ENCODE measurements at places on chromosomes 2 and 18.
A peak's percentile ranks its signal among the peaks of the same experiment; 100 is the strongest.

- DNase-seq: no peak
These were observed 34.1 kb upstream of the REEP1 start for GRCh38 chr2:86371527-86371926.

DNA sequence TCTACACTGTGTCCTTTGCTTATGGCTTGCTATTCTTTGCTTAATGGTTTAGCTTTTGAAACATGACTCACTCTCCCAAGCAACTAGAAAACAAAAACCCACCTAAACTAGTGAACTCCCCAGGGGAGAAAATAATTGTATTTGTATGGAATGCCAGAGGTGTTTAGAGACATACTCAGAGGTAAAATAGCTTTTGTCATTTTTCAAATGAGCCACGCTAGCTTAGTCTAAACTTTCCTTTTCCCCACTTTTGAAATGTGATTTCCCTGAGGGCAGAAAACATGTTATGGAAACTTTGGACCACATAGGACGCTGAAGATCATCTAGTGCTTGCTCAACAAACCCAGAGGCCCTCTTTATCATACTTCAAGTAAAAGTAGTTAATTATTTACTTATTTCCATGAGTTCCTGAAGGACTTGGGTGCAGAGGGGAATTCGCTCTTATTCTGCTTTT is 16.5 kb upstream of the CYTIP start:
- DNase-seq: no peak

DNA sequence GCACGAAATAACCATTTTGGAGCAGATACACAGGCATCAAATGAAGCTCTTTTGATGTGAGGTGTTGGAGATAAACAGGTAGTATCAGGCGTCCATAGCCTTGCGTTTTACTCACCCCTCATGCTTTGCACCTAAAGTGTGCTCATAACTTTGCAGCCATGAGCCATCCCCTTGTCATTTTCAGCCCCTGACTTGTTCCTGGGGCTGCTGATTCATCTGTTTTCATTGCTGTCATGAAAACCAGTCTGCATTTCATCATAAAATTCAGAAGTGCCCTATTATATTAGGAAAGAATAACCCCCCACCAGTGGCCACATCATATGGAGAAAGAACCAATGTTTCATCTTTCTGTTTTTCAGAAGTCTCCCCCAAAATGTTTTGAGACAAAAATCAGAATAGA is 329.7 kb upstream of the NRP2 start:
- no peak for DNase-seq

- no peak for DNase-seq
These were observed 500.9 kb downstream of the BCL11A start for GRCh38 chr2:60052601-60053000.

DNA sequence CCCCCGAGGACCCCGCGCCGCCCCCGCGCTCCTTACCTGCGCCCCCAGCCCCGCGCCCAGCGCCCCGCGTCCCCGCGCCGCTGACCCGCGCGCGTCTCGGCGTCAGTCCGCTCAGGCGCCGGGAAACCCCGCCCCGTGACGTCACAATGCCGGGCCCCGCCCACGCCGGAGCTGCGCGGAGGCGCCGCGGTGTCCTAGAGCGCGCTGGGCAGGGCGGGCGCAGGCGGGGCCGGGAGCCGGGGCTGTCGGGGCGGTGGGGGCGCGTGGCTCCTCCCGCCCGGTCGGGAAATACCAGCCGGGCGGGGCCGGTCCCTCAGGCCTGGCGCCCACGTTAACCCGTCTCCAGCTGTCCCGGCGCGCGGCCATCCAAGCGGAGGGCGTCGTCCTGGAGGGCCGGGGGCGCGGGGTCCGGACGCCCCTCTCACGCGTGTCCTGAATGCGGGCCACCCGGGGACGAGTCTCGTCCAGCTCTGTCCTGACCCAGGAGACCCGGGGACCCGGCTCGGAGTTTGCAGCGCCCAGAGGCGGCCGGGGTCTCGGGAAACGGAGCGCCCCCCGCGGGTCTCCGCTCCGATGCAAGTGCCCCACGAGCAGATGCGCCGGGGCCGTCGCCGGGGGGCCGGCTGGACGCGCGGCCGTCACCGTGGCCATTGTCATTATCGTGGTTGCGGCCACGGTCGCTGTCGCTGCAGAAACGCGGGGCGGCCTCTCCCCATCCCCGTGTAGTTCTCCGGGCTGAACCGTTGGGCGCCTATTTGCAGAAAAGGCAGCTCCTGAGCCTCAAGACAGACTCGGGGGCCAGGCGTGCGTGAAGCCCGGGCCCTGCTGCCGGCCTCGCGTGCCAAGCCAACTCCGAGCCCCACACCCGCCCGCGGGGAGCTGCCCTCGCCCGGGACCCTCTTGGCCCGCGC is at the start of gene SLC66A2:
Gene SLC66A2, minus strand, starts transcription at position 109 of the 911 bp plus-strand sequence. CDS start 727 bp downstream, outside the sequence.
- no peak for DNase-seq

- no peak for DNase-seq
These were observed 21.6 kb downstream of the DSG4 start for GRCh38 chr18:31398191-31398590.

DNA sequence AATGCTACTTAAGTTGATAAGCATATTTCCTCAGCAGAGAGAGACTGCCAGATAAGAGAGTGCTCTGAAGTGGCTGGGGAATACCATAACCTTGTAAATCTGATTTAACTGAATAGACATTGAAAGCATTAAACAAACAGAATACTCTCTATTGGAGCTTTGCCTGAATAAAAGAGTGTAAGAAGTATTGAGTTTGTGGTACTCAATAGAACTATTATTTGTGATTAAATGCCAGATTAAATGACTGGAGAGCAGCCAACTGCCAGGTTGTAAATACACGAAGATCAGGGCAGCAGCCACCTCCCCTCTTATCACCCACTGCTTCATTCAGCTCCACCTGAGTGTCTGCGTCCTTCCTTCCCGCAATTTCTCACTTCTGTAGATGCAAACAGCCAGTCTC is 373.6 kb downstream of the DCDC2C start:
- no peak for DNase-seq

GRCh38 chr18:22342625-22343024 is 75.1 kb downstream of the CTAGE1 start:
- peak; percentile 11 for DNase-seq

GRCh38 chr2:131031431-131031841 is 61.8 kb downstream of the FAM168B start:
- DNase-seq: no peak

- no peak for DNase-seq
These were observed 176.5 kb upstream of the DCC start for GRCh38 chr18:52163478-52163877.

GRCh38 chr18:61209801-61210200 is 123.4 kb upstream of the CDH20 start:
- no peak for DNase-seq

DNA sequence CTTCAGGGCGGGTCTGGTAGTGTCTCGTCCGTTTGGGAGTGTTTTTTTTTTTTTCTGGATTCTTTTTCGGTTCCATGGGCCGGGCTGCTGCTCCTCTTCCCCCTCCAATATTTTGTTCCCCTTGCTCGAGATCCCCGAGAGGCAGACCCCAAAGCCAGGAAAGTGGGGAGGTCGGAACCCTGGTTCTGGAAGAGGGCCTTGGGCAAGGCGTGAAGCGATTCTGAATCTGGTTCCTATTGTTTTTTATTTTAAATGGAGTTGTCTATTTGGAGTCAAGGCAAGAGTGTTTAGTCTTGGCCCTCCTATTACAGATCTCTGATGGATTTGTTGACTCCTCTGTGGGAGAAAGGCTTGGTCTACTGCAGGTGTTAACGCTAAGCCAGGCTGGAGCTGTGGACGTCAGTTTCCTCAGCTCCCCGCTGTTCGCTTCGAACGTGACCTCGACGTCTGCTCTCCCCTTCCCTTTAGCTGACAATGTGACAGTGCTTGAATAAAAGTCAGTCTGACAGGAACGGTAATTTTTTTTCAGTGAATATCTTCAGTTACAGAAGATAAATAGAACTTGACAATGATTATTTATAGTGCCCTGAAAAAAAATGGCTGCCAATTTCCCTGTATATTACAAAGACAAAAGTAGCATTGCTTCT is 683 bp upstream of the DNAJC27 start:
- no peak for DNase-seq

DNA sequence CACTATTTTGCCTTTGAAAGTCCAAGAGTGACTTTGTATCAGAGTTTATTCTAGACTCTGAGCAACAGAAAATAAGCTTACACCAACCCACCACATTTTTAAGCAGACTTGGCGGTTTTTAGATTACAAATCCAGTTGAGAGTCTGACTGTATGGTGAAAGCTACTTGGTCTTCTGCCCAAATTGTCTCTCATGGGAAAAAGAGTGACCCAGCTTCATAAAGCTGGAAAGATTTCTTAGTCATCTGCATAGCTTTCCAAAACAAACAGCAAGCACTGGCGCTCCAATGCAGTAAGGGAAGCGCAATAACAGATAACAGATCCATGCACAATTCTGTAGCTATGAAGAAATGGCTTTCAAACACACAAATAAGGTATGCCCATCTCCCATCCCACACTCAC is 7.1 kb downstream of the DSG1 start:
- DNase-seq: no peak

GRCh38 chr2:47560107-47560819 is 157.3 kb downstream of the MSH2 start:
- no peak for DNase-seq

DNA sequence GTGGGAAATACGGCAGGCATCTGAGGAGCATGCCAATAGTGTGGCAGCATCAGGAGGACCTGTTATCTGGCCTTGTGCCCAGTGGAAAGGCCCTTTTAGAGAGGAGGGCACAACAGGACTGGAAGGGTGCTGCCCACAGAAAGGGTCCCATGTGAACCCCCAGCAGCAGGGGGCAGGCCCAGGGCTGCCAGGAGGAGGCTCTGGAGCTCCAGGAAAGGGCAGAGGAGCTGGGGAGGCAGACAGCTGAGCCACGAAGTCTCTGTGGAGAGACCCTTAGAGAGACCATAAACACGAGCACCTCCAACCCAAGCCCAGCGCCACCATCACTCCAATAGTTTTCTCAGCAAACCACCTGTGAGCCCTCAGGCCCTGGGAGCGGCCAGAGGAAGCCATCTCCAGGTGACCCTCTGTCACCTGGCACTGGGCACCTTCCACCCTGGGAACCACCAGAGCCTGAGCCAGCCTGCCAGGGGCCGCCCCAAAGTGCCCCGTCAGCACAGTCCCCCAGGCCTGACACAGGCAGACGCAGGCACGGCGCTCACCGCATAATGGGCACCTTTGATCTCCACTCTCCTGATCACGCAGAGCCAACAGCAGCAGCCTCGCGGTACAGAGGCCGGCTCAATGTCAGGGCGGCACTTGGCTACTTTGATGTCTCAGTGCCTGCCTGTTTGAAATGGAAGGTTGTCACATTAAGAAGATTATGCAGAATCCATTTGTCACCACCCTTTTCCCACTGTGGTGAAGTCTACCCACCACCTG is 162.5 kb upstream of the RAB6C start:
- DNase-seq: no peak

DNA sequence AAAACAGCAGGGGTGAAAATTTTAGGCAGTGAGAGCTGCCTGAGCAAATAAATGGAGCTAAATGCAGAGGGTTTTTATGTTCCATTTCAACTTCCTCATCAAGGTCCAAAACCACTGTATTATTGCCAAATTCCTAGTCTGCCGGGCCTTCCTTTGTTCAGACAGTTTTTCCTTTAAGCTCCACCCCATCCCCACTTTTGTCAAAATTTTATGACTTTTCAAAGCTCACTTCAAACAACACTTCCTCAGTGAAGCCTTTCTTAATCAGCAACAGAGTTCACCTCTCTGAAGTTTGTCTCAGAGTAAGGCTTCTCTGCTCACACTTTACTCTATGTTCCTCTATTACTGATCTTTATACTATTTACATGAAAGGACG is 81.3 kb downstream of the CERKL start:
- DNase-seq: no peak

GRCh38 chr18:7635948-7636347 is 68.8 kb downstream of the PTPRM start:
- DNase-seq: no peak

- no peak for DNase-seq
These were observed 328.6 kb downstream of the SLC8A1 start for GRCh38 chr2:40123326-40123725.

DNA sequence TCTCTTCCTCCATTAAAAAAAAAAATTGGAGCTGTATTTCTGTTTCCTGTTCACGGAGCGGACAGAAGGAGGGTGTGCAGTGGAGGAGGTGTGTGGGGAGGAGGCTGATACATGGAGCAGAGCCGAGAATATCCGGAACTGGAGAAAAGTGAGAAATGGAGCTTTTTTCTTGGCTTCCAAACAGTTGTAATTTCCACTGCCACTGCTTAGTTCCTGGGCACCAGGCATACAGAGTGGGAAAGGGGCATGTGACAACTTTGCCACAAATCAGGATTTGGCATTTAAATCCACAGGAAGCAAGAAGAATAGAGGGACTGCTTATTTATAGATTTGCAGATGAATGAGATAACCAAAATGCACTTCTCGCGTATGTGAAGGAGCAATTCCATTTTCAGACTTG is 71.2 kb downstream of the BCL11A start:
- no peak for DNase-seq

GRCh38 chr2:120253021-120253882 is 600 bp downstream of the RALB start:
- DNase-seq: no peak

GRCh38 chr18:60485201-60485600 is 112.6 kb upstream of the MC4R start:
- no peak for DNase-seq

DNA sequence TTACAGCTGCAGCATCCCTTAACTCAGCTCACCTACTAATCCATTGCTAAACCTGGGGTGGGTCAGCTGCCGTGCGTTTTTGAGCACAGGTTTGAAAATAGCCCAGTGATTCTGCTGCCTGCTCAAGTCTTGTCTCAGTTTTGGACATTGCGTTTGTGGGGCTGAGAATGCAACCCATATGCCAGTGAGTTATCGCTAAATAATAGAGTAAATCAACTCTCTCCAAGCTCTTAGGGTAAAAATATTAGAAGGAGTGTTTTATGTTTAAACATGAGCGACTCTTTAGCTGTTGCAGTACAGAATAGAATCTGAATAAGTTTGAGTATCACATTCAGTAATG is 2.1 kb downstream of the TSHZ1 start:
- no peak for DNase-seq

- no peak for DNase-seq
These were observed 174.5 kb downstream of the CTIF start for GRCh38 chr18:48713309-48713708.

DNA sequence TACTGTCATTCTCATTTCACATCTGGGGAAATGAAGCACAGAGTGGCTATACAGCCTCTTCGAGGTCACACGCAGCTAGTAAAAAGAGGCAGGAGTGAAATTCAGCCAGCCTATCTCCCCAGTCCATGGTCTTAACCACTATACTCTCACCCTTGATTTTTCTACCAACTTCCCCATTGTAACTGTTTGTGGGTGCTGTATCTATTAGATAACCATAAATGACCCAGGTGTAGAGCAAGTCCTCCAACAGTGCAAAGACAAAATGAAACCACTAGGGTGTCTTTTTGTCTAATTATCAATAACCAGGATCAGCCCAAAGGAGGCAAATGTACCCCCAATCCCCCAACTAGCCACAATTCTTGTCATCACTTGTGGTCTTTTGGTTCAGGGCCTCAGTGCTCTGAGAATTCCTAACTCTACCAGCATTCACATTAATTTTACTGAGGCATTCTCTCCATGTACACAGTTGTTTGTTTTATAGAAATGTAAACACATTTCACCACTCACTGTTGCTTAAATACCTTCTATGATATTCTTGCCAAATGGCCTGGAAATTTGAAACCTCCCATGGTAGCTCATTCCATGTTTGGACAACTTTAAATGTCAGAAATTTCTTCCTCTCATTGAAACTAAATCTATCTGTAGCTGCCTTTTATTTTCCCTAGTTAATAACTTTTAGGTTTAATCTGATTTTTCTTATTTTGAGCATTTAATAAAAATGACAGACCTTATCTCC is 58.7 kb downstream of the SLC40A1 start:
- no peak for DNase-seq
